Natural killer cell treated with Interleukin-12 subunit alpha and Interleukin-12 subunit beta and Interleukin-15 and Interleukin-18, amount 100 ng/mL, for 72 hours (primary cell): ENCODE measurements at places on chromosomes 12 and 14. TPM values are rescaled to one million over a fixed set of nuclear protein-coding genes. Genes with fewer than 3 reads are reported as not detected.

The TMPRSS12 gene
- total RNA-seq, result not detected

The IGF1 gene
- total RNA-seq, result not detected

The BRMS1L gene
- total RNA-seq, result 4.8 TPM

The SLC16A7 gene
- 24.2 TPM for total RNA-seq

The SLC5A8 gene
- total RNA-seq, result not detected

The ARHGAP9 gene
- total RNA-seq, result 154 TPM

The OR6C68 gene
- total RNA-seq, result not detected

The EEA1 gene
- total RNA-seq, result 23.8 TPM

The OR10P1 gene
- not detected for total RNA-seq

The KCNA1 gene
- not detected for total RNA-seq

DNA sequence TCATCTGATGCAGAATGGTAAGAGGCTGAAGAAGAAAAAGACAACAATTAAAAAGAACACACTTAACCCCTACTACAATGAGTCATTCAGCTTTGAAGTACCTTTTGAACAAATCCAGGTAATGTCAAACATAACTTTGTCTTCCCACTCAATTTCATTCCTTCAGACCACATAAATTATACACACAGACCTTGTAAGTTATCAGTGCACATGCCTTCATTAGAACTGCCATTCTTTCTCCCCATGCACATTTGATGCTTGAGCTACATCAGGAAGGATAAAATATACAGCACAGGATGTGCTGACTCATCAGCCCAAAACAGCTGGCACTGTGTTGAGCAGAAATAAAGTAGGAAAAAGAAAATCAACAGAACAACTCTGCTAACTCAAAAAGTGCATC is 246.7 kb downstream of the PAWR start:
- H3K36me3 ChIP-seq, result no peaks in the 10 kb centered on the region
- no peaks in the 10 kb centered on the region for H3K27me3 ChIP-seq
- DNase-seq, result no peak

- H3K4me3 ChIP-seq, result no peak overlapping the region
- peaks cover 9% of the 10 kb centered on the region for H3K36me3 ChIP-seq
- peaks cover 16% of the 10 kb centered on the region for H3K4me1 ChIP-seq
- no peak for DNase-seq
- peaks cover 3% of the 10 kb centered on the region for H3K27me3 ChIP-seq
Measured at GRCh38 chr12:6489449-6489848, 3.6 kb downstream of the MRPL51 start.

- H3K27me3 ChIP-seq, result peaks cover 26% of the 10 kb centered on the region
- H3K36me3 ChIP-seq, result no peaks in the 10 kb centered on the region
- H3K27ac ChIP-seq, result no peak overlapping the region
- no peak overlapping the region for H3K4me3 ChIP-seq
Measured at GRCh38 chr14:96170961-96171592, 33.6 kb upstream of the BDKRB2 start.

DNA sequence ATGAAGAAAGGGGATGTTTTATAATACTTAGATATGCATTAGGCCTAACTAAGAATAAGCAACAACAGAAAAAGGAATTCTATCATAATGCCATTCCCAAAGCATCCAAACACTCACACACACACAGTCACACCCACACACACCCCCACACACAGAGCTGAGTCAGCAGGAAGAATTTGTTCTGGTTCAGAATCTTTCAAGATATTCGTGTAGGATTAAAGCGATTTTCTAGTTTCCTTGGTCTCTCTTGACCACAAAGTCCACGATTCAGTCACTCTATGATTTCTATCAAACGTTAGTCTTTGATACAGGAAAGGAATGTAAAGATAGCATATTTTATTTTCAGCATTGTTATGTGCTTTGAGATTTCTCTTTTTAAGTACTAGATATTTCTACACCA is 382.6 kb upstream of the DCN start:
- no peaks in the 10 kb centered on the region for H3K27me3 ChIP-seq
- H3K36me3 ChIP-seq, result no peaks in the 10 kb centered on the region
- H3K4me1 ChIP-seq, result peaks cover 10% of the 10 kb centered on the region

GRCh38 chr14:105487986-105488777 is 1.5 kb downstream of the CRIP1 start:
- no peaks in the 10 kb centered on the region for H3K27me3 ChIP-seq
- H3K27ac ChIP-seq, result peak overlapping the region; percentile 41
- no peak for DNase-seq
- peaks cover 21% of the 10 kb centered on the region for H3K4me1 ChIP-seq

GRCh38 chr14:72516936-72517700 is 376.8 kb downstream of the DPF3 start:
- H3K27ac ChIP-seq, result no peak overlapping the region
- H3K4me1 ChIP-seq, result peaks cover 59% of the 10 kb centered on the region
- peaks cover 14% of the 10 kb centered on the region for H3K27me3 ChIP-seq
- peaks cover 15% of the 10 kb centered on the region for H3K36me3 ChIP-seq
- H3K4me3 ChIP-seq, result peak overlapping the region; percentile 74

GRCh38 chr12:39605501-39605900 is 14.1 kb downstream of the ABCD2 start:
- peaks cover 2% of the 10 kb centered on the region for H3K27me3 ChIP-seq
- H3K4me3 ChIP-seq, result no peak overlapping the region
- H3K4me1 ChIP-seq, result no peaks in the 10 kb centered on the region
- H3K36me3 ChIP-seq, result no peaks in the 10 kb centered on the region
- H3K27ac ChIP-seq, result no peak overlapping the region

- H3K4me1 ChIP-seq, result no peaks in the 10 kb centered on the region
- no peak for DNase-seq
- H3K27me3 ChIP-seq, result no peaks in the 10 kb centered on the region
- H3K27ac ChIP-seq, result no peak overlapping the region
- peaks cover 7% of the 10 kb centered on the region for H3K36me3 ChIP-seq
Measured at GRCh38 chr14:32905013-32905412, 33.7 kb upstream of the NPAS3 start.

DNA sequence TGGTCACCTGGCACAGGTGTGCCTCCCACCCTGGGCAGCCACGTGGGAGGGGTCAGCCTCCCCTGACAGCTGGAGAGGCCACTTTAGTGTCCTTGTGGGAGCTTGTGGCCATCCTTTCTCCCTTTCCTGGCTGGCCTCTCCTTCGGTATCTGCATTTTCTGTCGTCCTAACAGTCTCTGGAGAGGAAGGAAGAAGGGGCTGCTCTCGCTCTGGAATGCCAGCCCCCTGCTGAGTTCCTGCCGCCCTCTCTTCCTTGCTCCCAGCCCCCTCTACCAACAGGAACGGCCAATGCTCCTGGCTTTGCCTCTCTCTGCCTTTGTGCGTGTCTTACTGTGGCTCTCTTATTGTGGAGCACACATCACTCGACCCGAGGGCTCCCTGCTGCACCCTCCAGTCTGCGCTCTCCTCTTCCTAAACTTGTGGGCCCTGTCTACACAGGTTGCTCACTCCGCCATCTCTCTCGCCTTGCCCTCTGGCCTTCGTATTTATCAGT is 70.8 kb downstream of the FBXL14 start:
- DNase-seq, result no peak
- no peak overlapping the region for H3K4me3 ChIP-seq
- no peaks in the 10 kb centered on the region for H3K36me3 ChIP-seq
- H3K27me3 ChIP-seq, result peaks cover 38% of the 10 kb centered on the region

DNA sequence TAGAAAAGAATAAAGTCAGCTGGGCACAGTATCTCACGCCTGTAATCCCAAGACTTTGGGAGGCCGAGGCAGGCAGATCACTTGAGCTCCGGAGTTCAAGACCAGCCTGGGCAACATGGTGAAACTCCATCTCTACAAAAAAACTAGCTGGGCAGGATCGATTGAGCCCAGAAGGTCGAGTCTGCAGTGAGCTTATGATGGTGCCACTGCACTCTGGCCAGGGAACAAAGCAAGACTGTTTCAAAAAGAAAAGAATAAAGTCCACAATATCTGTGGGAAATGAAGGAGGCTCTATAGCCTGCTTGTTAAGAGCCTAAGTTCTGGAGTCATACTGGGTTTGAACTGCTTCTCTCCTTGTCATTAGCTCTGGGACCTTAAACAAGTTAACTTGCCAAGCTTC is 7.9 kb downstream of the MAPK1IP1L start:
- H3K27ac ChIP-seq, result no peak overlapping the region
- peaks cover 15% of the 10 kb centered on the region for H3K4me1 ChIP-seq
- no peaks in the 10 kb centered on the region for H3K27me3 ChIP-seq
- peaks cover 10% of the 10 kb centered on the region for H3K36me3 ChIP-seq

DNA sequence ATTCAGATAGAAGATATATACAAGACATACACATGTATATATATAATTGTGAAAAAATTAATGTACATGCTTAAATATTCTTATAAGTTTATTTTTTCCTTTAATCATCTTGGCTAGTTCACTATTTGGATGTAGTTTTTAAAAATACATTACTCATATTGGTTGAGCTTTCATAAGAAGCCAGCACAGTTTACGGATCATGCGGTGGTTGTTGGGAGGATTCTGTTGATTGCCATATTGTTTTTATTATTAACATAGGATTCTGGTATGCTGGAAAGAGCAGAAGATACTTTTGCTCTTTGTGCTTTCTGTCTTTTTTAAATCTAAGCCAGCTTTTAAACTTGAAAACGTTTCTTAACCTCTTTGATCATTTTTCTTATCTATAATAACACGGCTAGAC is 163.4 kb downstream of the OTOGL start:
- no peak overlapping the region for H3K27ac ChIP-seq
- H3K36me3 ChIP-seq, result no peaks in the 10 kb centered on the region
- no peak overlapping the region for H3K4me3 ChIP-seq
- H3K4me1 ChIP-seq, result peaks cover 9% of the 10 kb centered on the region

GRCh38 chr12:102799229-102799628 is 117.8 kb downstream of the PAH start:
- no peak overlapping the region for H3K4me3 ChIP-seq
- peaks cover 5% of the 10 kb centered on the region for H3K27me3 ChIP-seq
- no peaks in the 10 kb centered on the region for H3K4me1 ChIP-seq
- H3K36me3 ChIP-seq, result no peaks in the 10 kb centered on the region
- no peak overlapping the region for H3K27ac ChIP-seq
- no peak for DNase-seq

DNA sequence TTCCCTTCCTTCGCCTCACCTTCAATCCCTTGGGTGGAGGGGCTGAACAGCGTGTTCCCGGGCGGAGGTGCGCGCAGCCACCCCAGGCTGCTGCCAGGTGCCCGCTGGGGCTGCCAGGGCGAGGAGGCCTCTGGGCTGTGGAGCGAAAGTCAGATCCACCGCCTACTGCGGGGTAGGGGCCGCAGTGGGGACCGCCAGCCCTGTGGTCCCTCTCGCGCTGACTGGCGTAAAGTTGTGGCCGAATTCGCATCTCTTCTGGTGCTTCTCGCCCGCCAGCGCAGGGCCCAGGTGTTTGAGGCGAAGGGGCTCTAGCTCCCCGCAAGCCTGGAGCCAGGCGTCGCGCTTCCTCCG is 6.9 kb upstream of the HOXC4 start:
- no peak overlapping the region for H3K27ac ChIP-seq
- peaks cover 85% of the 10 kb centered on the region for H3K27me3 ChIP-seq
- H3K4me1 ChIP-seq, result peaks cover 30% of the 10 kb centered on the region
- H3K4me3 ChIP-seq, result no peak overlapping the region

DNA sequence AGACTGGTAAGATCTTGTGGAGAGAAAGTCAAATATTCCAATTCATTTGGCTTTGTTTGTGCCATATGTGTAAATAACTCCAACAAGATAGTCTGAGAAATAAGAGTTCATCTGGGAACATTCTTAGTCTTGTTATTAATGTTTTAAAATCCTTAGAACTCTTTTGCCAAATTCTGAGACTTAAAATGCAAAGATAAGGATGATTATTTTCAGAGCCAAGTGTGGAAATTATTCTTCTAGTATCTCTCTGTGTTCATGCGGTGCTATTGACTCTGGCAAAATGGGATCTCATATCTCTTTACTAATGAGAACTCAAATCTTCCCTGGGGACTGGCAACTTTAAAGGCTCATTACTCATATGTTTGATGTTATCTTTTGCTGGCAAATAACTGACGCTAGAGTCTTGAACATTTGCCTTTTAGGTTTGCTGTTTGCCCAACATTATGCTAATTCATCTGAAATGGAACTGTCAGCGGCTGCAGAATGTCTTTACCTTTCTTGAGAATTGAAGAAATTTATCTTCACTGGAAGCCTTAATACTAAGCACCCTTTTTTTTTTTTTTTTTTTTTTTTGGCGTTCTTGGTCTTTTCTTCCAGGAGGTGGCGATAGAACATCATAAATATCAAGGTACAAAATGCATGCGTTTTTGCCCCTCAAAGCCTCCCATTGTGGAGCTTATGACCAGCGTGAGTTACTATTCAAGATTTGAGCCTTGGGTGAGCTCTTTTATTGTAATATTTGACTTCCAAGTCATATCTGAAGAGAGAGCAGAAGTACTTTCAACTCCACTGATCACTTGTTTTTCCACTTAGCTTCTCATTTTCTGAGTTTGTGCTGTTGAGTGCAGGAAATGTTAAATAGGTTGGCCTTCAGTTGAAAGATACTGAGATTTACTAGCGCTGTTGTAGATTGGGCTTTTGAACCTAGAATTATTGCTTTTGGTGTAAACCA is 86.5 kb downstream of the CAND1 start:
- peaks cover 10% of the 10 kb centered on the region for H3K4me1 ChIP-seq
- no peak for DNase-seq
- H3K27ac ChIP-seq, result peak overlapping the region; percentile 6
- H3K4me3 ChIP-seq, result no peak overlapping the region

GRCh38 chr14:53956427-53957201 is at the start of gene BMP4:
TSS of gene BMP4 (minus strand) at chr14:53956825. CDS start at chr14:53952222, 4,603 bp downstream.
- no peak within 1 kb of the TSS for H3K27ac ChIP-seq
- peaks cover 9% of the 10 kb centered on the region for H3K4me1 ChIP-seq
- H3K4me3 ChIP-seq, result no peak within 1 kb of the TSS
- H3K36me3 ChIP-seq, result no peaks in the 10 kb centered on the region
- DNase-seq, result no peak

DNA sequence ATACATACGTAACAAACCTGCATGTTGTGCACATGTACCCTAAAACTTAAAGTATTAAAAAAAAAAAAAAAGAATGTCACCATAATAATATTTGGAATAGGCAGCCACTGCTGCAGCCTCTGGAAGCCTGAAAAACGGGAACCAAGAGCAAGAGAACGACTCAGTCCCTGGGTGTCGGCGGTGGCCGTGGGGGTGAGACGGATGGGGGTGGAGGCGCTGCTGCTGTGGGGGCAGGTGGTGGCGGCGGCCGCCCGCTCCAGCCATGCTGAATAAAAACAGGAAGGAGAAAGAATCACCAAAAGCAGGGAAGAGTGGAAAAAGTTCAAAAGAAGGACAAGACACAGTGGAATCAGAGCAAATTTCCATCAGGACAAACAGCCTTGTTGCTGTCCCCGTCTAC is 46.9 kb downstream of the ZFYVE21 start:
- H3K4me1 ChIP-seq, result peaks cover 3% of the 10 kb centered on the region
- no peak for DNase-seq
- H3K36me3 ChIP-seq, result peaks cover 4% of the 10 kb centered on the region
- no peak overlapping the region for H3K27ac ChIP-seq
- no peaks in the 10 kb centered on the region for H3K27me3 ChIP-seq
- H3K4me3 ChIP-seq, result no peak overlapping the region

DNA sequence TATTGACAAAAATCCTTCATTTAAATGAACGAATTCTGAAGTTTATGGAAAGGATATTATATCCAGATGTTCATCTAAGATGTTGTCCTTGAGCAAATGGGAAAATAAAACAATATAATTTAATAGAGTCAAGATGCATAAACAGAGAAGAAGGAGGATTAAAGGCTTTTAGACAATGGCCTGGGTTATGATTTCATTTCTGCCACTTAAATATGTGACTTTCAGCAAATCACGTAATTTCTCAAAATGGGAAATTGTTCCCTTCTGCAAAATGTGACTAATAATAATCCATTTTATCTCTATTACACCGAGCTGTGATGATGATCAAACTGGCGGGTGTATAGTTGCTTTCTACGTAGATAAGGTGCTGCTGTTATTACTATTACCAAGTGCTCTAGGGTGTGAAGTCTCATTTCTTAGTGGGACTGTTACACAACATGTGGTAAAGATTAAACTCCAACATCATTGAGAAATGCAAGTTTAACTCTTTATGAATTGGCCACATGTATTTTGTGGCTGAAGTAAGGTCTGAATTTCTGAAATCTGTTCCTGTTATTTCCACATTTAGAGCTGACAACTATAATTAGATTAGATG is 157.0 kb downstream of the MYRFL start:
- no peaks in the 10 kb centered on the region for H3K4me1 ChIP-seq
- no peak for DNase-seq
- no peak overlapping the region for H3K4me3 ChIP-seq
- H3K36me3 ChIP-seq, result no peaks in the 10 kb centered on the region
- no peak overlapping the region for H3K27ac ChIP-seq
